HTR-8/SVneo (cell line): ENCODE measurements at places on chromosomes 2 and 18.
A peak's percentile ranks its signal among the peaks of the same experiment; 100 is the strongest.

- no peak for DNase-seq
Measured at GRCh38 chr2:72994282-72994990, 77.1 kb downstream of the SFXN5 start.

DNA sequence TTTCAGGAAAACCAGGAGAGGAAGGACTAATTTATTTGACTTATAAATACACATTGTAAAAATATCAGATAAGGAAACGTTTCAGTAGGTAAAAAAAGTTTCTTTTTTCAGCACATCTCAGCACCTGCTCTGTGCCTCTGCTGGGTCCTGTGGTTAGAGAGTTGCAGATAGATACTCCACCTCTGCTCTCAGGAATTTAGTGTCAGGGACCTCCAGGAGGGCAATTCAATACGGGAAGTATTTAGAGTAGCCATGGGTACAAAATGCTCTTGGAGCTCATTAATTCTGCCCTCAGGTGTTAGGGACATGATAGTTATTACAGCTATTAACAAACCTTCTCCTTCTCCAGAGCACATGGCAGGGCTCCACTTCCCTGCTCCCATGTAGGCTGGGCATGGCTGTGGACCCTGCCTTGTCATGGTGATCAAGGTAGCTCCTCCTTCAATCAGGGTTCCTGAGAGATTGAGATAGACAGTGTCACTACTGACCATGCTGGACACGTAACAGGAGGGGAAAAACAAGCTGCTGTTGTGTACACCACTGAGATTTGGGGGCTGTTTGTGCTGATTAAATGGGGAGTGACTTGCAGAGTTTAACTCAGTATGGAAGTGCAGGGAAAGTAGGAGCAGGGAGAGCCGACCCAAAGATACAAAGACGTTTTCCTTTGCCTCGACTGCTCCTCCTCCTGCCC lies 185.6 kb upstream of the COPS8 start:
- DNase-seq = no peak

DNA sequence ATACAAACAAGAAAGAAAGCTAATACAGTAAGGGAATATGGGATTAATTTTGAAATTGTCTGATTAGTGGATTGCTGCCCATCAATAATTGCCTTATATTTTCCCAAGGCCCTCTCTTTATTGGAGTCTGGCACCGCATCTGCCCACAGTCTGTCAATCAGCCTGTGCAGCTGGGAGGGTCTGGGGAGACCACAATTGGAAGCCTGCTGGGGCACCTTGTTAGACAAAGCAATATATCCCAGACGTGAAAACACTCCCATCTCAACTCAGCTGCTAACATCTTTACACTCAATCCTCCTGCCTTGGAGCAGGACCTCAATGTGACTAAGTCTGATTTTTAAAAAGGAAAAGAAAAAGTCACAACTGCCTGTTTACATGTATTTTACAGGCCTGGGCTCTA lies 258.6 kb downstream of the SRBD1 start:
- DNase-seq = no peak

- no peak for DNase-seq
Measured at GRCh38 chr2:36566887-36567286, 31.1 kb downstream of the FEZ2 start.

GRCh38 chr2:94870440-94871225 lies 597 bp upstream of the TEKT4 start:
- DNase-seq = no peak

GRCh38 chr2:47654790-47655562 lies 128.0 kb upstream of the MSH6 start:
- DNase-seq = no peak

DNA sequence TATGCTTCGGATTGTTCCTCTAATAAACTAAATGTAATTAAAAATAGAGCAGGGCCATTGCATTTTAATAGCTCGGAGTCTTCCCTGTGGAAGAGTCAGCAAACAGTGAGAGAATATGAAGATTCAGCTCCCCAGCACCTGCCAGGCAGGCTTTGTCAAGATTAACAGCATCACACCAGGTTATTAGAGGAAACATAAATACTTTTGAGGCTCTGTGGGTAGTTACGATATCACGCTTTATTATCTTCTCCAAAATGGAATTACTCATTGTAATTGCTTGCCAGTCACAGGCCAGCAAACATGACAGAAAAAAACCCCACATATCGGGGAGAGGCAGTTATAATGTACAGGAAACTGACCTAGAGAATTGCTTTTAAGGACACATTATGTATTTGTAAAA lies 303.9 kb downstream of the CPS1 start:
- DNase-seq = no peak

- DNase-seq = no peak
Measured at GRCh38 chr18:70288171-70288850, 534 bp upstream of the SOCS6 start.

- DNase-seq = no peak
Measured at GRCh38 chr2:33111002-33111446, 164.3 kb downstream of the LTBP1 start.

- no peak for DNase-seq
Measured at GRCh38 chr18:2466978-2467377, 104.3 kb downstream of the METTL4 start.

- peak; percentile 69 for DNase-seq
Measured at GRCh38 chr2:181683518-181684453, 3.5 kb upstream of the NEUROD1 start.
